ENCODE measurements at places on chromosomes 12 and 14.
A peak's percentile ranks its signal among the peaks of the same experiment; 100 is the strongest.

DNA sequence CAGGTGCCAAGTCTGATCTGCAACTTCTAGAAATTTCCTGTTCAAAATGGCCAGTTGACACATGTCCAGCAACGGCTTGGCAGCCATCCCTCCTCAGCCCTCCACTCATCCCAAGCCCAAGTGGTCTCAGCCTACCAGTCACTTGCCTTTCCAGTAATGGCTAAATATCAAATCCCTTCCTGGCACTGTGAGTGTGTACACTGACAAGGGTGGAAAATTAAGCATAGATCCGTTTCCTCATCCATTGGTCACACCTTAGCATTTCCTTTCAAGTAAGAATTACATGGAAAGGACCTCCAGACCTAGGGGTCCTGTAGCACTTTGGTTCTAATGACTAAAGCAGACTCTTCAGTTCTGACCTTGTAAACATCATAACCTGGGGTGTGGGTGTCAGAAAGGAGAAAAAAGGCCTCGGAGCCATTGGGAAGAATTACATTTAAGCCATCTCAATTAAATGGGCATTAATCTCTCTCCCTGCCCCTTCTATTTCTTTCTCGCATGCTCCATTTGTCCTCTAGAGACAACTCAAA is 15.4 kb downstream of the LLPH start:
- no peak for DNase-seq

- DNase-seq, result no peak
These were observed 351.4 kb upstream of the ATP2B1 start for GRCh38 chr12:90060031-90060430.

GRCh38 chr12:44972746-44973421 is 78.0 kb downstream of the DBX2 start:
- peak; percentile 53 for DNase-seq

DNA sequence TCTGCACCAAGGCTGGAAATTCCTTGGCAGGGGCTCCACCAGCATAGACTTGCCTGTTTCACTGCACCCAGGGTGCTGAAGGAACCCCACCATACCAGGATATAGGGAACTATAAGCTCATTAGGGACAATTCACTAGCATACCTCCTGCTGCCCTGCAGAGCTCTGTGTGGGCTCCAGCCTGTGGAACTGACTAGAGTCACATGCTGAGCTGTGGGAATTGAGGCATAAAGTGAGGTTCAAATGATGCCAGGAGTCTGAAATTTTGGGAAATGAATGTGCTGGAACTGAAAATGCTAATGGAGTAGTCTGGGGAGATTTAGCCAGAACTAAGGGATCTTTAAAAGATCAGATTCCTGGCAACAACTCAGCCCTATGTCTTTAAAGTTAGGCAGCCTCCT is 7.3 kb upstream of the EMP1 start:
- DNase-seq, result no peak

DNA sequence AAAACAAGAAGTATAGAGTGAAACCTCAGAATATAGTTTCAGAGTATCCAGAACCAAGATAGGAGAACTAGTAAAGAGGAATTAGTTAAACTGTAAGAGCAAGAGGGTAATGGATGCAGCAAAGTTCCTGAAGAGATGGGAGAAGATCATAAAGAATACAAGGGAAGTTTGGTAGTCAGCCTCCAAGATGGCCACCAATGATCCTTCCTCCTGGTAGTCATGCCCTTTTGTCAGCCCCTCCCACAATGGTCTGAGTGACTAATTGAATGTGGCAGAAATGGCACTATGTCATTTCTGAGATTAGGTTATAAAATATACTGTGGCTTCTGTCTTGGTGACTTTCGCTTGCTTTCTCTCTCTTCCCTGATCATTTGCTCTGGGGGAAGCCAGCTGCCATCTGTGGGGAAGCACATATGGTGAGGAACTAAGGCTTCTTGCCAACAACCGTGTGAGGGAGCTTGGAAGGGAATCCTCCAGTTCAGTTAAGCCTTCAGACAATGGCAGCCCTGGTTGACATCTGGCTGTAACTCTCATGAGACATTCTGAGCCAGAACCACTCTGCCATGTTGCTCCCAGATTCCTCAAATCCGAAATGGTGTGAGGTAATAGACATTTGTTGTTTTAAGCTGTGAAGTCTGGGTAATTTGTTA is 55.3 kb upstream of the AMN1 start:
- DNase-seq, result no peak

GRCh38 chr14:99256483-99256874 is 15.5 kb downstream of the BCL11B start:
- no peak for DNase-seq

GRCh38 chr12:116458492-116458891 is 100.7 kb upstream of the MAP1LC3B2 start:
- no peak for DNase-seq

GRCh38 chr14:39472078-39472477 is 39.8 kb upstream of the FBXO33 start:
- no peak for DNase-seq

GRCh38 chr14:92683041-92683440 is 65.4 kb downstream of the LGMN start:
- no peak for DNase-seq

GRCh38 chr12:54439521-54440255 is 20.6 kb upstream of the ITGA5 start:
- peak; percentile 53 for DNase-seq

GRCh38 chr12:13628067-13628466 is 353.3 kb downstream of the GRIN2B start:
- DNase-seq, result no peak

DNA sequence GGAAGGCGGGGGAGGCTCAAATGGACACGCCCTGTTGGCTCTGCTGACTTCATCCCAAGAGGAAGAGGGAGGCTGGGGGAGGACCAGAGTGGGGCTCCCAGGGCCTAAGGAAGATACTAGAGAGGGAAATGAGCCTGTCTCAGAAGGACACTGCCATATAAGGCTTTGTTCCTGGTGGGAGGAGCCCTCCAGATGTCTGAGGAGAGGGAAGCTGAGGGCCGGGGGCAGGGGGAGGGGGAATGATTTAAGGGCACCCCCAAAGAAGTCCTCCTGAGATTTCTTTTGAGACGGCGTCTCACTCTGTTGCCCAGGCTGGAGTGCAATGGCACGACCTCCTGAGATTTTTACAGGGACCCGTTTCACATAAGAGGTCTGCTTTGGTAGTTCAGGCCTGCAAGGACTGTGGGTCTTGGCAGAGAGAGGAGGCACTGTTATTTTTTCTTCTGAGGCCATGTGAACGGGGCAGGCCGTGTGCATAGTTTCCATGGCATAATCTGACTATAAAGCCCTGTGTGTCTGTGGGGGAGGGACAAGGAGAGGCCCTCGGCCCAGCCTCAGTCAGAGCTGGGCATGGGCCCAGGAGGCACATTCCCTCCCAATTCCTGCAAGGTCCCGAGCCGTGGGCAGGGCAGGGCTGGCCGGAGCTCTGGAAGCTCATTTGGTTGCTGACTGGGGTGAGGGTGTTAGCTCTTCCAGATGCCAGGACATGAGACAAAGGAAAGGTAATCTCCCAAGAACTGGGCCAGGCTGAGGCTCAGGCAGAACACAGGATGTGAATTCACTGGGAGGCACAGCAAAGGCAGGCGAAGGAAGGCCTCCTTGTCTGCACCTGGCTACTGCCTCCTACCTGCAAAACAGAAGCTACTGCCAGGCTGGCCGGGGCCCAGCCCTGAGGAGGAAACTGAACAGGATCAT is 22.2 kb upstream of the PLEKHG3 start:
- no peak for DNase-seq

DNA sequence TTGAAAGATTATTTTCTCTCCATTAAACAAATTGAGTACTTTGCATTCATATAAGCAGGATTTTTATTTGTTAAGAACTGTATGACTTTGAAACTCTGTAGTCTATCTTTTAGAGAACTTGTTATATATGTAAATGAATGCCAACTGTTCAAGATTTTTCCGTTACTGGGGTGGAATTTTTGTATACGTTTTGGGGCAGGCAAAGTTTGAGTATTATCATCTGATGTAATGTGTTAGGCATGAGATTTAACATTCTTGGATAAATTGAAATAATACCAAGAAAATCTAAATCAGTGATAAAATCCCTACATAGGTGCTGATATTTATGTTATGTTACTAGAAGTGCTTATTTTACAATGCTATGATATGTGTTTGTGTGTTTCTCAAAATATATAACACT is 8.4 kb downstream of the CNOT2 start:
- no peak for DNase-seq

DNA sequence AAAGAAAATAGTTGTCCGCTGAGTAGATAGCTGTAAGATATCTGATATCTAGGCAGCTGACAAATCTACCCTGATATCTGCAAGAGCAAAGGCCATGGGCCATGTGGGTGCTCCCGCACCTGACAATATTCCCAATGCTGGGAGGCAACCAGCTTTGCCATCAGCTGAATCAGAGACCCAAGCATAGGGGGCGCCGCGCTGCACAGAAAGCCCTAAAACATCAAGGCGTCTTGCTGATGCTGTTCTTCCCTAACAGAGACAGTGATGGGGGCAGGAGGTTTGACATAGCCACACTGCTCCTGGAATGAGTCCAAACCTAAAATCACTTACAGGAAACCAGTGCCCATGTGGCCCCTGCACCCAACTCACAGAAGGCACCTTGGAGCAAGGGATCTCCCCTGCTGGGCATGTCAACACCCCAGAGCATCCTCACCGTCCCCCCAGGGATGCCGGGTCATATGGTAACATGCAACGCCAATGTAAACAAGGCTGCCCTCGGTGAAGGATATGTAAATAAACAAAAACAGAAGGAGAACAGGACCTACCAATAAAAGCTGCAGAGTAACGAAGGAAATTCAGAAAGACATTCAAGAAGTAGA is 199.5 kb downstream of the TMEM132D start:
- no peak for DNase-seq

GRCh38 chr12:108367436-108367835 is 28.3 kb upstream of the CMKLR1 start:
- no peak for DNase-seq

DNA sequence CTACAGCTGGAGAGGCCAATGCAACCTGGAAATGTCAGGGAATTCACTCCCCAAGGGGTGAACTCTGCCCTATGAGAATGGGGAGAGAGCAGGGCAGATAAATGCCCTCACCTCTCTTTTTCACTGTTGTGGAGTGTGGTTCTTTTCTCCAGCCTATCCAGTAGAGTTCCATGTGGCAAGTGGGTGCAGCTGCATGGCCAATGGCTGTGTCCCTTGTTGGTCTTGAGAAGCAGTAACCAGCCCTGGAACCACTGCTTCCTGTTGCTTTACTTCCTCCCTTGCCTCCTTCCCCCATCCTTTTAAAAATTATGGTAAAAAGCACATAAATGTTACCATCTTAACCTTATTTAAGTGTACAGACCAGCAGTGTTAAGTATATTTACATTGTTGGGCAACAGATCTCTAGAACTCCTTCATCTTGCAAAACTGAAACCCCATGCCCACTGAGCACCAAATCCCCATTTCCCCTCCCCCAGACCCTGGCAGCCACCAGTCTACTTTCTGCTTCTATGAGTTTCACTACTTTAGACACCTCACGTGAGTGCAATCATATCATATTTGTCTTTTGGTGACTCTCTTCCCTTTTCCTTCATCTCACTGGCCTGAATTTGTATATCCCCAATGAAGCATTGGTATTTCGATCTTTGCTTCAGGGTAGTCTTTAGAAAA is 77.0 kb upstream of the GRIP1 start:
- no peak for DNase-seq

DNA sequence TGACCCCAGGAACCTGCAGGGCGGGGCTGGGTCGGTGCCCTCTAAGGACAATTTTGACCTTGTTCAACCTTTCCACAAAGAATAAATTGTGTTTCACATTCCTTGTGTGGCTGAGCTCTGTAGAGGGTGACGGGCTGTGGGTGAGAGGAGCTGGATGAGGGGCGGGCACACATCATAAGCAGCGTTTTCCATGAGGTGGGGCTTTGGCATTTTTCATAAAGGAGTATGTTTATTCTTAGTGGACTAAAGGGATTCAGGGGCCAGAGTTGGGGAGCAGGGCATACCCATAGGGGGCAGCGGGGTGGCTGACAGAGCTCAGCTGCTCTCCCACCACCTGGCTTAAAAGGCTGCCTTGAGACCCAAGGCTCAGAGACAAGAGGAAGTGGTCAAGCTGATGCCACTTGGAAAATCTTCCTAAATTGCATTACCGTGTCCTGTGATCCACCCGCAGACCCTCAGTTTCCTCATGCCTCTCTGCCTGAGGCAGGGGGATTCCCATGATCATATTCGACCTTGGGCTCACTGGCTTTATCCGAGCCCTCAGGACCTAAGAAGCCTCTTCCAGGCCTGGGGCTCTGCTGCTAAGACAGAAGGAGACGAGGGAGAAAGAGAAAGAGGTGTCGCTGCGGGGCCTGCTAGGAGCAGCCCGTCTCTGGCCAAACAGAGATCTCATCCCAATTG is 11.4 kb downstream of the MMP14 start:
- DNase-seq, result no peak

GRCh38 chr12:100858656-100859055 is 64.1 kb downstream of the ANO4 start:
- DNase-seq, result no peak

GRCh38 chr14:66881596-66881995 is 307.6 kb upstream of the GARIN2 start:
- DNase-seq, result no peak

- no peak for DNase-seq
These were observed 10.6 kb upstream of the NINJ2 start for GRCh38 chr12:673849-674248.

DNA sequence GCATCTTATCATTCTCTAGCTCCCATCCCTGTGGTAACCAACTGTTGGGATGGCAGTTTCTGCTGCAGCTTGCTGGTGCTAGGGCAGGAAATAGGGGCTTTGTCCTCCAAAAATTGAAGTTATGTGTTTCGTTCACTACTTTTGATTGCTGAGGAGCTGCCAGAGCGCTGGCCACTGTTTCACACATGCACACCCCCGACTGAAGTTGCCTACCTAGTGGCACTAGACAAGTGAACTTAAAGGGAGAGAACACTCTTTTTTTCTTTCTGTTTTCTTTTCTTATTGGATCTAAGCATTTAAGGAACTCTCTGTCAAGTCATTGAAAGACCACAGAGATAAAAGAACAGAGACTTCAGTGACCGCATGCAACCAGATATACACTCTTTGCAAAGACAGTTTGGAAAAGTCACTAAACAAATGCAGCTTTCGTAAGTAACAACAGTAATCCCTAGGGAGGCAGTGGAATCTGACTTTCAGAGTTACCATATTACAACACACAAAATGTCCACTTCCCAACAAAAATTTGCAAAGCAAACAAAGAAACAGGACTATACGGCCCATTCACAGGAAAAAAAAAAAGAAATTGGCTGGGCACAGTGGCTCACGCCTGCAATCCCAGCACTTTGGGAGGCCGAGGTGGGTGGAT is 12.0 kb downstream of the TFCP2 start:
- DNase-seq, result no peak

DNA sequence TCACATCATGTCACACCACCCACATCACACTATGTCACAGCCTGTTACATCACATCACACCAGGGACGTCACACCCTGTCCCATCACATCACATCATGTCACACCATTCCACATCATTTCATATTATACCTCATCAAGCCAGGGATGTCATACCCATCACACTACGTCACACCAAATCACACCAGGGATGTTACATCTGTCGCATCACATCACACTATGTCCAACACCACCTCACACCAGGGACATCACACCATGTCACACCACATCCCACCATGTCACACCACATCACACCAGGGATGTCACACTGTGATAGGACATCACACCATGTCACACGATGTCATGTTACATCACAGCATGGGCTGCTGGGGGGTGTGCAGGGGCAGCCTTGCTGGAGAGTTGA is 110.6 kb downstream of the TMEM121 start:
- DNase-seq, result no peak
